ENCODE measurements at places on chromosomes 5 and 9. TPM values are rescaled to one million over a fixed set of nuclear protein-coding genes. Genes with fewer than 3 reads are reported as not detected.
A peak's percentile ranks its signal among the peaks of the same experiment; 100 is the strongest.

DNA sequence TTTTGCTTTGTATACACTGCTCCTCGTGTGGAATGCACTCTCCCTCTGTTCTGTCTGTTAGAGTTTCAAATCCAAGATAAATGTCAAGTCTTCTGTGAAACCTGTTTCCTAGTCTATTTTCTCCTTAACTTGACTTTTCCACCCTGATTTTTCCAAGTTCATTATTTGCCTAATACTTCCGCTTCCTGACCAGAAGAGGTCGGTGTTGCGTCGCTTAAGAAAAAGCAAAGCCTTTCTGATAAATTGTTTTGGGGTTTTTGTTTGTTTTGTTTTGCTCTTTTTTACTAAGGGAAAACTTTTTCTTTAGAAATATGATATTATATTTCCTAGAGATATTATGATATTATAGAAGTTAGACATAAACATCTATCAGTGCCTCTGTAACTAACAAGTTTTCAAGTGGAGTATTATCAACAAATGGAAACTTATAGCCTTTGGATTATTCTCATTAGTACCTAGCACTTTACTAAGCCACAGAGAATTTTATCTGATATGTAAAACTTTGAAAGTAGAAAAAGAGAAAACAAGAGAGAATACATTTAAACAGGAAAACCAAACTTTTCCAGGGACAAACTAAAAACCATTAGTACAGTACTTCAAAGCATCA is 55.8 kb downstream of the PHAX start:
- H3K4me3 ChIP-seq, result no peak overlapping the region
- no peak for DNase-seq
- H3K27me3 ChIP-seq, result no peaks in the 10 kb centered on the region

GRCh38 chr5:63249960-63250359 is 671.3 kb downstream of the LRRC70 start:
- no peak overlapping the region for H3K27ac ChIP-seq
- no peaks in the 10 kb centered on the region for H3K27me3 ChIP-seq
- H3K4me1 ChIP-seq, result no peaks in the 10 kb centered on the region
- no peaks in the 10 kb centered on the region for H3K36me3 ChIP-seq

DNA sequence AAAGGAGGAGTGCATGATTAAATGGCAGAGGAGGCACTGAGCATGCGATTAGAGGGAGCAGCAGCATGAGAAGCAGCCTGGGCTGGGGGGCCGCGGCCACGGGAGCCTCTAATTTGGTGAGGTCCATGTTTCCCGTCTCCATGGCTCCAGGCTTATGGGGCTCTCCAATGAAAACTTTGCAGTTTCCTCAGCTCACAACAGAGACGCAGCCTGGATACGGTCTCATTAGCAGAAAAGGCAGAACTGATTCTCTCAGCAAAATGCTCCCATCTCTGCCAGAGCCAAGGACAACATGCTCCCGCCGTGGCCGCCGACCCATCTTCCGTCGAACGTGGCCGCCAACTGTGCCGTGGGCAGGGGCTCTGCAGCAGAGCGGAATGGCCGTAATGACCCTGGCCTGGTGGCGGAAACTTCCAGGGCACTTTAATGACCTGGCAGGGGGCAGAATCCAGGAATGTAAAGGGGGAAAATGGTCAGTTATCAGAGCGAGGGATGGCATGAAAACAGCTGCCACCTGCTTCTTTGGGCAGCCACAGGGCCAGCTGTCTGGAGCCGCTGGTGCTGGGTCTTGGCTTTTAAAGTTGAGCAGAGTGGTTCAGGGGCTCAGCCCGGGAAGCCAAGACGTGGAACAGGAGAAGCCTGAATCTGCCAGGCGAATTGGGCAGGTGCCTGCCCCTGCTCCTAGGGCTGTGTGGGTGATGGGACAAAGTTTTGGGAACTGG is 76.5 kb downstream of the COL5A1 start:
- no peak overlapping the region for H3K4me3 ChIP-seq
- peaks cover 13% of the 10 kb centered on the region for H3K36me3 ChIP-seq
- no peak for DNase-seq
- H3K4me1 ChIP-seq, result peaks cover 4% of the 10 kb centered on the region
- H3K27me3 ChIP-seq, result peaks cover 3% of the 10 kb centered on the region
- no peak overlapping the region for H3K27ac ChIP-seq

- H3K36me3 ChIP-seq, result no peaks in the 10 kb centered on the region
- H3K27me3 ChIP-seq, result no peaks in the 10 kb centered on the region
- H3K4me1 ChIP-seq, result no peaks in the 10 kb centered on the region
Measured at GRCh38 chr5:145360936-145361335, 474.2 kb downstream of the PRELID2 start.

- H3K27ac ChIP-seq, result peak overlapping the region; percentile 42
- no peak overlapping the region for H3K4me3 ChIP-seq
- H3K4me1 ChIP-seq, result no peaks in the 10 kb centered on the region
- peaks cover 9% of the 10 kb centered on the region for H3K36me3 ChIP-seq
Measured at GRCh38 chr5:168417731-168418429, 68.4 kb upstream of the RARS1 start.

GRCh38 chr9:112744177-112744576 is 6.4 kb upstream of the SNX30 start:
- H3K36me3 ChIP-seq, result no peaks in the 10 kb centered on the region
- H3K27me3 ChIP-seq, result no peaks in the 10 kb centered on the region
- H3K27ac ChIP-seq, result no peak overlapping the region
- H3K4me1 ChIP-seq, result no peaks in the 10 kb centered on the region

- no peak overlapping the region for H3K27ac ChIP-seq
- H3K27me3 ChIP-seq, result no peaks in the 10 kb centered on the region
- no peaks in the 10 kb centered on the region for H3K36me3 ChIP-seq
- no peak overlapping the region for H3K4me3 ChIP-seq
- no peak for DNase-seq
Measured at GRCh38 chr5:156240414-156240813, 86.5 kb upstream of the SGCD start.

DNA sequence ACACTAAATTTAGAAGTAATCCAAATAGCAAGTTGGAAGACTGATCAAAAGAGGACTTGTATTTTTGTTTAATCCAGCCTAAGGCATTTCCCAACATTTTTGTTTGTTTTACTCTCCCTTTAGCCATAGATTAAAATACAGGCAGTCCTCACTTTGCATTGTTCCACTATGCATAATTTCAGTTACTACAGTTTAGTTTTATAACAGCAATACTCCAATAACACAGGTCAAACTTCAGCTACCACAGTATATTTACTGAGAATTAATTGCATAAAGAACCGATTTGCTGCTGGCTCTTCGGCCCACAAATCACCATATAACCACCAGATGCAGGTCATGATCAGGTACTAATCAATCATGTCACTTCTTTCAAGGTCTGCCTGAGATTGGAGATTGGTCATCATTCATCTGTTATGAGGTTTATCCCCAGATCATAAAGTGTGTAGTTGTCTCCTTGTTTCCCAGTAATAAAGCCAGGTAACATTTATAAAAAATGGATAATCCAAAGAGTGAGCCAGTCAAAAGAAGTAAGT is 12.1 kb downstream of the FTMT start:
- H3K4me3 ChIP-seq, result no peak overlapping the region
- no peak for DNase-seq
- no peaks in the 10 kb centered on the region for H3K4me1 ChIP-seq
- no peak overlapping the region for H3K27ac ChIP-seq

- H3K27me3 ChIP-seq, result no peaks in the 10 kb centered on the region
- peaks cover 11% of the 10 kb centered on the region for H3K36me3 ChIP-seq
- DNase-seq, result no peak
- peak overlapping the region; percentile 80 for H3K27ac ChIP-seq
- peak overlapping the region; percentile 17 for H3K4me3 ChIP-seq
- H3K4me1 ChIP-seq, result peaks cover 35% of the 10 kb centered on the region
Measured at GRCh38 chr5:138944527-138945322, 69.6 kb upstream of the LRRTM2 start.

- peak overlapping the region; percentile 33 for H3K27ac ChIP-seq
- peaks cover 20% of the 10 kb centered on the region for H3K4me1 ChIP-seq
- no peaks in the 10 kb centered on the region for H3K36me3 ChIP-seq
- H3K4me3 ChIP-seq, result peak overlapping the region; percentile 72
- no peaks in the 10 kb centered on the region for H3K27me3 ChIP-seq
- DNase-seq, result no peak
Measured at GRCh38 chr5:126354012-126354857, 69.0 kb upstream of the GRAMD2B start.

DNA sequence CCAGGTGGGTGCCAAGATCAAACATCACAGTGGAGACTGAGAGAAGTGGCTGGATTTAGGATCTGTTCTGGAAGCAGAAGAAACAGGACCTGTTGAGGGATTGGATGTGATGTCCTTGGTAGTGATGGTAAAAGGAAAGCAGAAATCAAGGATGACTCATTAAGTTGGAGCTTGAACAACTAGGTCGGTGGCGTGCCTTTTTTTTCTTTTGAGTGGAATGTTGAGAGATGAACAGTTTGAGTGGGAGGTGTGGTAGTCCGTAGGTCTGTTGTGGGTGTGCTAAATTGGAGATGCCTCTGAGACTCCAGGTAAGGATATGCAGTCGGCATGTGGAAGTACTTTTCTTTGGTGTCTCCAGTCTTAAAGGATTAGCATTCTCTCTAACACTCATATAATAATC is 92.1 kb upstream of the IL12B start:
- peaks cover 9% of the 10 kb centered on the region for H3K27me3 ChIP-seq
- DNase-seq, result no peak
- H3K4me1 ChIP-seq, result no peaks in the 10 kb centered on the region
- no peak overlapping the region for H3K4me3 ChIP-seq

DNA sequence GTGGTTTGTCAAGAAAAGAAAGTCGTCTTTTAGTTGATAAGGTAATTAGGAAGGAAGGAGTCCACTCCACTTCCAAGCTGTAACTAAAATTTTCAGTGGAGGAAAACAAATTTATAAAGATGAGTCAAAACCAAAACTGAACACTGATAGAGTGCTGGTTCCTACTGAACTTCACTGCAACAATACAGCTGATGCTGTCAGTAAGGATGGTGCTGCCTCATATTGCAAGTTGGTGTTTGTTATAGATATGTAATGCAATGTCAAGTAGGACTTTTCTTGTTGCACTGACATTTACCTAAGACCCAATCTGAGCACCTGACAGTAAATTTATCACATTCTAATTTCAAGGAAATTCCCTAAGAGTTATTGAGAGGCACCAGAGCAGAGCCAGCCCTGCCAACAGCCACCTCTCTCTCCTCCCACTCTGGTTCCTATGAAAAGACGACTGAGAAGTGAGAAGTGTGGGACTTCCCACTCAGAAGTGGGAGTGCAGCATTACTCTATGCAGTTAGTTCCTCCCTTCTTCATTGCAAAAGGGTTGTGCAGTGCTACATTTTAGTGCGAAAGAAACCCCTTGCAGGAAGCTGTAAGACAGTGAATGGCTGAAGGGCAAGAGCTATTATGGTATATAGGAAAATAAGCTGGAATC is 350.8 kb downstream of the NFIB start:
- no peak overlapping the region for H3K27ac ChIP-seq
- no peaks in the 10 kb centered on the region for H3K36me3 ChIP-seq
- H3K27me3 ChIP-seq, result no peaks in the 10 kb centered on the region
- H3K4me3 ChIP-seq, result no peak overlapping the region

- DNase-seq, result no peak
- no peak overlapping the region for H3K4me3 ChIP-seq
- H3K27me3 ChIP-seq, result no peaks in the 10 kb centered on the region
- peaks cover 10% of the 10 kb centered on the region for H3K36me3 ChIP-seq
- H3K4me1 ChIP-seq, result no peaks in the 10 kb centered on the region
Measured at GRCh38 chr5:102932781-102933180, 177.7 kb downstream of the PAM start.

- H3K36me3 ChIP-seq, result no peaks in the 10 kb centered on the region
- peaks cover 17% of the 10 kb centered on the region for H3K4me1 ChIP-seq
- H3K27ac ChIP-seq, result no peak overlapping the region
- H3K27me3 ChIP-seq, result peaks cover 16% of the 10 kb centered on the region
Measured at GRCh38 chr9:107647141-107647540, 157.6 kb upstream of the KLF4 start.

DNA sequence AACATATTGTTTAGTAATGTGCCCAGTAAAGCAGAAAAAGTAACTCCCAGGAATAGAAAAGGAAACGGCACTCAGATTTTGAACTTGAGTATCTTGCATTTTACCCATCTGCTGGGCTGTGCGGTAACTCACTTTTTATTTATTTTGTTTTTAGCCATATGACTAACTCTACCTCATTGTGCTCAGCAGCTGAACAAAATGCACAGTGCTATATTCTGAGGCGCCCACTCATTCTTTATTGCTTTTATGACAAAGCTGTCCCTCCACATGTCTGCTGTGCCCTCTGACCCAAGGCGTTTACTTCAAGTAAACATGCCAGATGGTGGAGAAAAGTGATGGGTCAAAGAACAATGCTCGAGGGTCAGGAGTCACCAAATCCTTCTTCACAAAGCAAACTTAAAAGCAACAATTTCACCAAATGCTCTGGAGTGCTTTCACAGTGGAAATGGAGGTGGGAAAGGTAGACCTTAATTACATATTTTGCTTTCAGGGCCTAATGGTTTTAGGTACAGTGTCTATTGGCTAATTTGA is 215.2 kb upstream of the ELAVL2 start:
- no peaks in the 10 kb centered on the region for H3K27me3 ChIP-seq
- no peaks in the 10 kb centered on the region for H3K4me1 ChIP-seq
- no peaks in the 10 kb centered on the region for H3K36me3 ChIP-seq
- H3K27ac ChIP-seq, result no peak overlapping the region
- no peak for DNase-seq
- no peak overlapping the region for H3K4me3 ChIP-seq

- no peak overlapping the region for H3K27ac ChIP-seq
- no peaks in the 10 kb centered on the region for H3K27me3 ChIP-seq
- H3K36me3 ChIP-seq, result no peaks in the 10 kb centered on the region
- no peak for DNase-seq
- no peak overlapping the region for H3K4me3 ChIP-seq
Measured at GRCh38 chr5:127777957-127778356, 74.8 kb downstream of the CCDC192 start.

GRCh38 chr9:108864446-108864845 is 2.4 kb downstream of the ACTL7A start:
- DNase-seq, result no peak
- peaks cover 10% of the 10 kb centered on the region for H3K4me1 ChIP-seq
- H3K27me3 ChIP-seq, result no peaks in the 10 kb centered on the region
- peaks cover 19% of the 10 kb centered on the region for H3K36me3 ChIP-seq
- H3K27ac ChIP-seq, result no peak overlapping the region

C5orf58 gene
- total RNA-seq, result not detected

SLC34A3 gene
- 0.81 TPM for total RNA-seq

OGN gene
- not detected for total RNA-seq

NLN gene
- 44.4 TPM for total RNA-seq

PCDHA4 gene
- 10.7 TPM for total RNA-seq

PCDHGA9 gene
- total RNA-seq, result 2.2 TPM

KIF12 gene
- total RNA-seq, result 35.9 TPM

FAM120AOS gene
- 46.7 TPM for total RNA-seq

ACTBL2 gene
- total RNA-seq, result not detected

All from type B pancreatic cell (in vitro differentiated cells).